ENCODE measurements at places on chromosomes 11 and 22.

DNA sequence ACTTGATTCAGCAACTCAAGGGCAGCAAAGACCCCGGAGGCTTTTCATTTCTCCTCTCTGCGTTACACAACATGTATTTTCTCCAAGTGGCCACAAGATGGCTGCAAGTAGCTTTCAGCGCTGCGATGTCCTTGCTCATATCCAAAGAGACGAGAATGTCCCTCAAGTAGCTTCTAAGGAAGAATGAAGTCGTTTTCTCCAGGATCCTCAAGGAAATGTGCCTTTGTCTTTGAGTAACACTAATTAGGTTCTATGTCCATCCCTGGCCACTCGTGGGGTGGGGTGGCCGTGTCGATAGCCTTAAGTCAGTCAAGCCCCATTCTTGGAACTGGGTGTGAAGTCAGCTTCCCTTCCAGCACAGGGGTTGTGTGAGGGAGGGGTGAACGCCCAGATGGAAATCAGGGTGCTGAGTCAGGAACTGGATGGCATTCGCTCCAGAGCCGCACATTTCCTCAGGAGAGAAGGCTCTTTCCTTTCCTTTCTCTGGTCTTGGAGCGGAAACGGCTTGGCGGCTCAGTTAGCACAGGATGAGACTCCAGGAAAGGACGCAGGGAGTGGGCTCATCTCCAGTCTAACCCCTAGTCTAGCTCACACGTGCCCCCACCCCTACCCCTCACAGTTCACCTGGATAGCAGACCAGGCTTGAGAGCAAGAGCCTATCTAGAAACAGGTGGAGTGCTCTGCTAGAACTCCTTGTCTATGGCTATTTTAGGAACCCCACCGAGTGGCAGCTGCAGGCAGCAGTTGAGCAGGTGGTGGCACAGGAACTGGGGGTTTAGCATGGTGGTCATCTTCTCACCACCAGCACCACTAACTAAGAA, 44.3 kb downstream of the NNMT start:
- DNase-seq, result peak; percentile 75

DNA sequence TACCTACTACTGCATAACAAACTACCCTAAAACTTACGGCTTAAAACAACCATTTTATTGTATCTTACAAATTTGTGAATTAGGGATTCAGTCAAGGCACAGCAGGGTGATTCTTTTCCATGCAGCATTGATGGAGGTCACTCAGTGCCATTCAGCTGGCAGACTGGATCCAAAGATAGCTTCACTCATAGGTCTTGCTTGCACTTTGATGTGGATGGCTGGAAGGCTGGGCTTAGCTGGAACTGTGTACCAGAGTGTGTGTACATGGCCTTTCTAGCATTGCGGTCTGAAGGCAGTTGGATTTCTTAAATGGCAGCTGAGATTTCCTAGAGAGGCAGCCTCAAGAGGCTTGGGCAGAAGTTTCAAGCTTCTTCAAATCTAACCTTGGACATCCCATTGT, 25.0 kb downstream of the YAP1 start:
- no peak for DNase-seq

- no peak for DNase-seq
These were observed 91.5 kb downstream of the CACNA1I start for GRCh38 chr22:39661842-39662685.

GRCh38 chr11:17504330-17505107, 27.9 kb upstream of the ABCC8 start:
- peak; percentile 74 for DNase-seq

DNA sequence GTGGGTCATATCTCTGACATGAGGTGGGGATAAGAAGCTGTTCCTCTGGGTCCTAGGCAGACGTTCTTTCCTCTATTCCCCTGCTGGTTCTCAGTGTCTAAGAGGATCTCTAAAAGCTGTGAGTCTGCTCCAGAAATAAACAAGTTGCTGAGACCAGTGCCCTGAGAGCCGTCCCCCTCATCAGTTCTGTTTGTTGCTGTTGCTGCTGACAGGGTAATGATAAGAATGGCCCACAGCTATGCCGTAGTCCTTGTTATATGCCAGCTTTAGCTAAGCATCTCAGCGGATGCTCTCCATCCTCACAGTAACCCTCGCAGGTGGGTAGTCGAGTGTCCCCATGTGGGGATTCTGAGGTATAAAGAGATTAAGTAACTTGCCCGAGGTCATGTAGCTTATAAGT, 23.5 kb upstream of the ST14 start:
- no peak for DNase-seq

- DNase-seq, result no peak
These were observed 49.2 kb downstream of the CWC15 start for GRCh38 chr11:94924171-94924572.

- DNase-seq, result no peak
These were observed 18.9 kb downstream of the SHISAL1 start for GRCh38 chr22:44293876-44294275.

DNA sequence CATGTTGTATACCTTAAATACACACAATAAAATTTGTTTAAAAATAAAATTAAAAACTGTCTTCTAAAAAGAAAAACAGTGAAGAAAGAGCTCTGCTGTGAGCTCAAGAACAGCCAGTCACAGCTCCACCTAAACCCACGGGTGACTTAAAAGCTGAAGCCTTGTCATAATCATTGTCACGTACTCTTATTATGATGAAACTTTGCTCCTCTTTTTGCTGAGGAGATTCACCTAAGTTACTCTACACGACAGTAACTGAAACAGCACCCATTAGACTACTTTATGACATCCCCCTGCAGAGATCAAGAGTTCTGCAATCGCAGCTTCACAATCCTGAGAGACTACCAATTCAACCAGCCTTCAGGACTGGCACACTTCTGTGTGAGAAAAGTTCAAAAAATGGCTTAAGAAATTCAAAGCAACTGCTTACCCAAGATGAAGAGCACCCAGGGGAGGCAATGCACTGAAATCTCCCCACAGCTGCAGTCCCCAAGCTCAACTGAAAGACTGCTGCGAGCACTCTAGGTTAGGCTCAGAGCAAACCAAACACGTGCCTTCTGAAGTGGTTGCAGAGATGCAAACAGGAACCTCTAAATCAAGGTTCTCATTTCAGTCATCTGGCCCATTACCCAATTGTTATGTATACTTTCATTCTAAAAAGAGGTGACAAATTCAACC, at the start of gene JAML:
TSS of gene JAML (minus strand) at position 501 of the 678 bp plus-strand sequence. CDS start 10,145 bp downstream, outside the sequence.
- DNase-seq, result no peak

DNA sequence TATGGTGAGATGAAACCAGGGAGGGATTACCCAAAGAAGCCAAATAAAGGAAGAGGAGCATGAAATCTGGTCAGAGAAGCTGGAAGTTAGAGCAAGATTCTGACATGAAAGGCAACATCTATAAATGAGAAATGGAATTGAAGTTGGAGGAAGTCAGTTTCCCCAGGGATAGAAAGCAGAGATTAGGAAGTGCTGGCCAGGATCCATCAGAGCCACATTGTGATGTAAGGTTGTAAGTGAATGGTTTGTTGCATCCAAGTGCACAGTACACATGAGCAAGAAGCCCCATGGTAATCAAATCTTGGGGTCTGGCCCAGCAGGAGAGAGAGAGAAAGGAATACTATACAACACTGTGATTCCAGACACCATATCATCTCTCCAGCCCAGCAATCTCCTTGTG, 6.6 kb upstream of the NLRP10 start:
- DNase-seq, result no peak

GRCh38 chr11:114025329-114025907, 34.1 kb upstream of the ZBTB16 start:
- no peak for DNase-seq

DNA sequence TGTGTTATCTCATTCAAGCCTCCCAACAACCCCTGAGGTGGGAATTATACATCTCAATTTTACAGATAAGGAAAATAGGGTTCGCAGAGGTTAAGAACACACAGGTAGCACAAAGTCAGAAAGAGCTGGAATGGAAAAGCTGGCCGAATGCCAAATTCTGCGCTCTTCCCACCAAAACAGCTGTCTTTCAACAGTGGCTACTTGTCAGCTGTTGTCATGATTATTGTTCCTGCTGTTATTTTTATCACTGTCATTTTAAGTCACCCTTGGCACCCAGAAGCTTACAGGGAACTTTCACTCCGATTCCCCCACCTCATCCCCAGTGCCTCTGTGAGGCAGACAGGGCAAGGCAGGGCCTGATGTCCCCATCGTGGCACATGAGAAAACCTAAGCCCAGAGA, 74.5 kb upstream of the CSNK2A3 start:
- no peak for DNase-seq

- peak; percentile 59 for DNase-seq
These were observed 1.8 kb downstream of the ALKBH8 start for GRCh38 chr11:107563702-107564101.

- no peak for DNase-seq
These were observed 9.7 kb downstream of the TMEM45B start for GRCh38 chr11:129825380-129825779.

GRCh38 chr11:72058416-72059034, 21.8 kb downstream of the NUMA1 start:
- no peak for DNase-seq

GRCh38 chr11:57150454-57150917, 31.3 kb upstream of the LRRC55 start:
- no peak for DNase-seq

GRCh38 chr11:62656796-62657429, 3.8 kb upstream of the INTS5 start:
- no peak for DNase-seq

GRCh38 chr11:1470681-1471611, 15.6 kb downstream of the MOB2 start:
- no peak for DNase-seq

GRCh38 chr11:115161876-115162275, 342.3 kb downstream of the CADM1 start:
- DNase-seq, result no peak
